IMR-90 (cell line): ENCODE measurements at places on chromosomes 2 and 18. TPM values are rescaled to one million over a fixed set of nuclear protein-coding genes. Genes with fewer than 3 reads are reported as not detected.

- no peak for DNase-seq
Observed at GRCh38 chr2:2083113-2083758, 247.8 kb downstream of the MYT1L start.

REG1B gene
- polyA plus RNA-seq: not detected in 2 replicates

DNA sequence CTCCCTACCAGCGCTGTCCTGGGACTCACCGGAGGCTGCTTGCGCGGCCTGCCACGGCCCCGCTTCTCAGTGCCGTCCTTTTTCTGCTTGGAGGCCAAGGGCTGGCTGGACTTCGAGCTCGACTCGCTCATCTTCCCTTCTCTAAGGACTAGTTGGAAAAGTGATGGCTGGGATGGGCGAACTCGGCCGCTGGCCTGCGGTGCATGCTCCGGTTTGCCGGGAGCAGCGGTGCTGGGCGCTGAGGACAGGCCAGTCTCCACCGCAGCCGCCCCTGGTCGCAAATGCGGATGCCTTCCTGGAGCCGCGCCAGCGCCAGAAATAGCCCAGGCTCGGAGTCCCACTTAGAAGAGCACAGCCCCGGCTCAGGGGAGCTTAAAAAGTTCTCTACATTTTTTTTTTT is 3.1 kb downstream of the C2orf81 start:
- DNase-seq: no peak

DNA sequence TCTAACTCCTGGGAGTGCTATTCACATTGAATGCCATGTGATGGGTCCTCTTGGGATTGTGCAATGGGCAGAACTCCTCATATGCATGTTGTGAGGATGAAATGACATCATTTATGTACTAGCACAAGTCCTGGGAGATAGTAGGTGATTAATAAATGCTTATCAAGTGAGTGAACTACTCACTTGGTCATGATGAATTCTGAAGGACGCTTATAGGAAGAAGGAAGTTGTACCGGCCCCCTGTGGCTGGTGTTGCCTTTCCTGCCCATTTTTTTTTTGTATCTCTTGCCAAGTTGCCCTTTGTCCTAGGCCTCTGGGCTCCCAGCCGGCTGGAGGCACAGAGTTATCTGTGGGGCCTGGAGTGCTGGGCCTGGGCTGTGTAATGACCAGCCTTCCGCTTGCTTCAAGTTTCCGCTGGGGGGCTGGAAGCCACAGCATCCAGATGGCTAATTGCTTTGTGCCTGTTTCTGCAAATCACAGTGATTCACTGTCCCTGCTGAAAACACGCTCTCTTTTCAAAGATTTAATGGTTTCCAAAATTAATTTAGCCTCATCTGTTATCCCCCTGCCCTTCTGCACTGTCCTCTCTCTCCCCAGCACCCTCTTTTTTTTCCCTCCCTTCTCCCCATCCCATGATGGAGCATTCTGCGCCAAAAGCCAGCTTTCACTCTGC is 33.7 kb upstream of the MRPL33 start:
- peak; percentile 84 for DNase-seq

GAREM2 gene
- 1.7 and 1.8 TPM in 2 replicates for polyA plus RNA-seq

DNA sequence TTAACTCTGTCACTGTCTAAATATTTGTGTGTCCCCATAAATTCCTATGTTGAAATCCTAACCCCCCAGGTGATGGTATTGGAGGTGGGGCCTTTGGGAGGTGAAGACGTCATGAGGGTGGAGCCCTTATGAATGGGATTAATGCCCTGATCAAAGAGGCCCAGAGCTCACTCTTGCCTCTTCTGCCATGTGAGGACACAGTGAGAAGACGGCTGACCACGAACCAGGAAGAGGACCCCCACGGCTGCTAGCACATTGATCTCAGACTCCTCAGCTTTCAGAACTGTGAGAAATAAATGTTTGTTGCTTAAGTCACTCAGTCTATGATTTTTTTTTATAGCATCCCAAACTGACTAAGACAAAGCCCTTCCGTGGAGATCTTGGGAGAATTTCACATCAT is 71.2 kb downstream of the BCL2L11 start:
- no peak for DNase-seq

HOXD11 gene
- polyA plus RNA-seq: not detected in 2 replicates

DNA sequence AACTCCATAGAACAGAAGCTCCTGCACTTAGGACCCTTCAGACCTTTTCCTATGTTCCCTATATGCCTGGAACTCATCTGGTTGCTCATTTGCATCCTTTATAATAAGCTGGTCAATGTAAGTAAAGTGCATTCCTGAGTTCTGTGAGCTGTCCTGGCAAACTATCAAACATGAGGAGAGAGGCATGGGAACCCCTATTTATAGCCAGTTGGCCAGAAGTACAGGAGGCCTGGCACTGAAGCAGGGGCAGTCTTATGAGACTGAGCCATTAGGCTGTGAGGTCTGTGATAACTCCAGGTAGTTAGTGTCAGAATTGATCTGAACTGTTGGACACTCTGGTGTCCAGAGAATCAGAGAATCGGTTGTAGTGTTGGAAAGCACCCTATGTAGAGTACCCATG is 88.4 kb downstream of the EHD3 start:
- DNase-seq: peak; percentile 68

DNA sequence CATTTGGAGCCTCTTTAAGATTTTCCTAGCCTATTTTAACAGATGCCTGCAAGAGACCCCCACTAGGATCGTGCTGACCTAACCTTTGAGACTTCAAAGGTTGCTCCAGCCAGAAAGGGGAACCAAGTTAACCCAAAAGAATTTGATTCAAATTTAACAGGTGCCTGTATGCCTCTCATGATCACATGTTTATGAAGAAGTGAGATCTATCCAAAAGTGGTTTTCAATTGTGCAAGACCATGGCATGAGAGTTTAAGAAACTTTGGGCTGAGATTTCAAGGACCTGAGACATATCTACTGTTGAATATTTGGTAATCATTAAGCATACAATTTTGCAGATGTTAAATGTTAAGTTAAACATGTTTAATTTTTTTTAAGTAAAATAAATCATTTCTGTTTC is 1.3 kb upstream of the RSAD2 start:
- DNase-seq: no peak

GRCh38 chr2:95022309-95023221 is 2.9 kb upstream of the MAL start:
- peak; percentile 54 for DNase-seq

CBLN2 gene
- polyA plus RNA-seq: not detected in 2 replicates

DNA sequence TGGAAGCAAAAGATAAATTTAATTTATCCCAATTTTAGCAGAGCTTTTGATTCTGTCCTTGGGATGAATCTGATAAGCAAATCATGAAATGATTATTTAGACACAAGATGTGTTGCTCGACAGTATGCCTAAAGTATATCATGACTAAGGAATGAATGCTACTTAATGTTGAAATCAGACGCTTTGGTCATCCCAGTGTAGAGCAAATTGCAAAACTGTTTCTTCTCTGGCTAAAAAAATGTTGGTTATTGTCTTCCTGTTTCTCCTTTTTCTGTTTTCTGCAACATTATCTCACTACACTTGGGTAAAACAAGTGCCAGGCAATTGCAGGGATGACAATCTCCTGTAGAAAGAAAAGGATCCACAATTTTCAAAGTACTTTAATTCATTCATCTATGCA is 66.4 kb downstream of the BABAM2 start:
- DNase-seq: peak; percentile 81

- DNase-seq: peak; percentile 79
Observed at GRCh38 chr2:120174963-120175581, 48.1 kb downstream of the TMEM185B start.
